NCI-H69 (cell line): ENCODE measurements at places on chromosomes 6 and 20.

- DNase-seq, result no peak
Observed at GRCh38 chr6:122953766-122954165, 42.3 kb upstream of the CLVS2 start.

GRCh38 chr6:89430201-89430962, 2.6 kb upstream of the ANKRD6 start:
- DNase-seq, result peak; percentile 96

GRCh38 chr20:3998998-3999397, 16.4 kb downstream of the RNF24 start:
- DNase-seq, result no peak

DNA sequence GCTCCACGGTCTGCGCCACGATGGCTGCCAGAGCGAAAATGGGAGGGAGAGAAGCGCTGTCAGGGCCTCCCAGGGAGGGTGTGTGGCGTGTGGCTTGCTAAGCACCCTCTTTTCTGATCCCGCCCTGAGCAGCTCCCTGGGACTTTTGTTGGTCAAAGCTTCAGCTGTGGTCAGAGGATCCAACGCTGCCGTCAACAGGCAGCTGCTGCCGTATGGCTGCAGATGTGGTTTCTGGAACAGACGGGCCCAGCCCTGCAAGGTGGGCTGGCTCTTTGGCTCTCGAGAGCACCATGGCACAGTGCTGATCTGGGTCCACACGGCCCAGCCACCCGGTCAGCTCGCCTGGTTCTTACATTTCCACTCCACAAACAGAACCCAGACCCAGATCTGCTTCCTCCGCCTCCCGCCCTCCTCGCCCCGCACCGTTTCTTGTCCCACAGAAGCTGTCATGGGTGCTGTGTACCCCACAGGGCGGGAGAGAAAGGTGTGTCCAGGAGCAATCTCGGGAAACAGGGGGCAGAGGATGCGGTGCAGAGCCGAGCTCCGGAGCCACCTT, 86.0 kb upstream of the BHLHE23 start:
- DNase-seq, result no peak

GRCh38 chr20:48897305-48898010, 24.1 kb upstream of the ARFGEF2 start:
- peak; percentile 71 for DNase-seq

DNA sequence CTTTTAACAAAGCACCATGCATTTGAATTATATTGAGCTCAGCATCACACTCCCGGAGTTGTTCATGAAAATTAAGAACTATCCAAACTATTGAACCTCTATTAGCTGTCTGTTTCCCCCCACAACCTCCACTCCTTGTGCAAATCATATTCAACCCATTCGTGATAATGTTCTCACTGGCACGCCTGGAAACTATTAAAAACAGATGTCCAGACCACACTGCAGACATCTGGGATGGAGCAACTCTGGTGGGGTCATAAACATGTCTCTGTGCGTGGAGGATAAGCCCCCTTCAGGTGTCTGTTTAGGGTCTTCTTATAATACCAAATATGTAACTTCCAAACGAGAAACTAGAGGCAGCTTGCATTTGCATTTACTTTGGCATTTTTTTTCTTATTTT, 193.7 kb downstream of the TFAP2A start:
- DNase-seq, result no peak

GRCh38 chr6:111940801-111941200, 67.5 kb upstream of the FYN start:
- DNase-seq, result no peak

- no peak for DNase-seq
Observed at GRCh38 chr20:43899274-43900120, 15.2 kb upstream of the TOX2 start.

GRCh38 chr6:7515363-7515762, 26.1 kb upstream of the DSP start:
- DNase-seq, result no peak

- no peak for DNase-seq
Observed at GRCh38 chr6:163708466-163708865, 293.9 kb downstream of the QKI start.

- no peak for DNase-seq
Observed at GRCh38 chr6:129489215-129489765, 220.7 kb downstream of the ARHGAP18 start.

DNA sequence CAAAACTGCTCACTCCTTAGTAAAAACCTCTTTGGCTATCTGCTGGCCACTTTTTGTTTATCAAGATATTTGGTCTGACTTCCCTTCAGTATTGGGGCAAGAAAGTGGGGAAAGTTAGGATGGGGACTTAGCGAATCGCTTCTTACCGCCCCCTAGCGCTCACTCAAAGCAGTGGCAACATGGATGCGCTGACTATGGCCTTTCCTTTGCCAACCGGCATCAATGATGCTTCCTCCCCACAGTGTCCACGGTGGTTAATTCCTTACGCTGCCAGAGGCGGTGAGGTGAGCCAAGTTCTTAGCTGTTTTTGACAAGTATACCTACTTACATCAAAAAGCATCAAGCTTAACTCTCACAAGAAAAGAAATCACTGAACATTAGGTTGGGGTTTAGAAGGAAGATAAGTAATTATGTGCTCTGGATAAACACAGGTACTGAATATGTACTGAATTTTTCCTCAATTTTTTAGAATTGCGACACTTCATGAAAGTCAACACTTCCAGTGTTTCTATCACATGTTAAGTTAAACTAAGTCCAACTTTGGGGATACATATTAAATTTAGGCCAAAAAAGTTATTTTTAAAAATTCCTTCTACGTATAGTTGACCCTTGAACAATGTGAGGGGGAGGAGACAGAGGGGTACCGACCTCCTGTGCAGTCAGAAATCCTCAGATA, 86.7 kb downstream of the GMDS start:
- peak; percentile 60 for DNase-seq

- no peak for DNase-seq
Observed at GRCh38 chr6:152155792-152156191, 348.3 kb downstream of the ESR1 start.

DNA sequence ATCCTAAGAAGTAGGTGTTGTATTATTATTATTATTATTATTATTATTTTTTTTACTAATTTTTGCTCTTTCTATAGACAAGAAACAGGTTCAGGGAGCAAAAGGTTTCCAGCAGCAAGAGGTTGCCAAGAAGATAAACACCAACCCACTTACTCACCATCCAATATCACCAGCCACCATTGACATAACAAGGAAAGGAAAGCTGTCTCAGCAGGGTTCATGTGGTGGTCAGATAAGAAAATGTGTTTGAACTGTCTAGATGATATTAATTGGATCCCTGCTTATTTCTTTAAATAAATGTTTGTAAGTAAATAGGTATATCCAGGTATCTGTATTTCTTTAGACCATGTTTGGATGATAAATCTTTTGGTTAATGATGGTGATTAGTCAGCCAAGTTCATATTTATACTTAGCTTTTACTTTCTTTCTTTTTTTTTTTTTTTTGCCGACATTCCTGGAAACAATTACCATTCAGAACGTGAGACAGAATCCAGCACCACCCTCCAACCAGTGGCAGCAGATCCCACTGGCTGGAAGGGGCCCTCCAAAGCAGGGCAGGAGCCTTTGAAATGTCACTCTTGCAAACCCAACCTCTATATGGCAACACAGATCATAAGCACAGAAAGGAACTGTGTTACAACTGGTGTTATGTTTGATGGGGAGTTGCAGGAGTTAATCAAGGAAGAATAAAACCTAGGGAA, 139.2 kb upstream of the ECI2 start:
- no peak for DNase-seq

- DNase-seq, result no peak
Observed at GRCh38 chr6:37980222-37980595, 160.7 kb downstream of the ZFAND3 start.

- peak; percentile 31 for DNase-seq
Observed at GRCh38 chr6:63975699-63976098, 340.1 kb downstream of the PHF3 start.

GRCh38 chr6:166902211-166902755, 54.1 kb downstream of the RNASET2 start:
- DNase-seq, result no peak

DNA sequence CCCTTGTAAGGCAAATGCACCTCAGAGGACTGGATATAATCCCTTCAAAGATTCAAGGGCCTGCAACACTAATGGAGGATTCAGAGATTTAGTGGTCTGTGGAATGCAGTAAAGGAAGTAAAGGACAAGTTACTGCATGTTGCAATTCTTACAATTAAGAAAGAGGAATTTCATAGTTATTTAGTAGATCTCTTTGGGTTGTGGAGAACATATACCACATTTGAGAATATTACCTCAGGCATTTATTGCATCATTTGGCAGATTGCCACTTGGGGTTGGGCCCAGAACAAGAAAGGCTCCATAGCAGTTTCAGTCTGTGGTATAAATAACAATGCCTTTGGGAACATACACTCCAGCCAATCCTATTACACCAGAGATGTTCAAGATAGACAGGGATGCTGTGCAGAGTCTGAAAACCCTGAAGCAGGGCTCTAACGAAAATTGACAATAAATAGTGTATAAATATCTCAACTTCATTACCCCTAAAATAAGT, 20.9 kb upstream of the EPM2A start:
- DNase-seq, result peak; percentile 67

DNA sequence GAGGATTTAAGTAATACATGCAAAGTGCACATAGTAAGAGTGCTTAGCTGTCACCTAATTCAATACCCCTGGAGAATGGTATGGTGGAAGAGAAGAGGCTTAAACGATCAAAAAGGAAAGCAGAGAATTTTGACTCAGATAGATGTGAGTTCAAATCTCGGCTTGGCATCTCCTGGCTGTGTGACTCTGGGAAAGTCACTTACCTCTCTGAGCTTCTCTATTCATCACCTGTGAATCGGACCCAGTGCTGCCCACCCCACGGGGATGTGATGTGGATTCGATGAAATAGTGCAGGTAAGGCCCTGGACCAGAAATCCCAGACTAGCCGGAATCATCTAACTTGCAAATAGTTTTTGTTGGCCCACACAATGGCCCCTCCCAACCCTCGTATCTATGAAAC, 1.8 kb upstream of the B4GALT5 start:
- DNase-seq, result no peak

- peak; percentile 30 for DNase-seq
Observed at GRCh38 chr20:3312940-3313682, 74.1 kb upstream of the SLC4A11 start.

GRCh38 chr6:154071711-154072110, 32.7 kb downstream of the OPRM1 start:
- no peak for DNase-seq

DNA sequence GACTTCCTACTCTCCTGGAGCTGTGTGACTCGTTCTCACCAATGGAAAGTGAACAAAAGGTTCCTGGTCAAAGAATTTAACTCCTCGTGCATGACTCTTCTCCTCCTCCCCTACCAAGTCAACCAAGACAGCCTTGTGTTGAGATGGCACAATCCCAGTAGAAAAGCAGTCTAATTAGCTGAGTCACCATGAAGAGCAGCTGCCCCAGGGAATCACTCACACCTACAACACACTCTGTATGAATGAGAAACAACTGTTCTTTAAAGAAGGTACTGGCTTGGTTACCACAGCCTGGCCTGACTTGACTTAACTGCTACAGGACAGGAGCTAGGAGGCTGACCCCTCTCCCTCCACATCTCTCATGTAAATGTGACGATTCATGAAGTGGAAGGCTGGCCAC, 2.9 kb upstream of the HLA-DOB start:
- DNase-seq, result no peak

DNA sequence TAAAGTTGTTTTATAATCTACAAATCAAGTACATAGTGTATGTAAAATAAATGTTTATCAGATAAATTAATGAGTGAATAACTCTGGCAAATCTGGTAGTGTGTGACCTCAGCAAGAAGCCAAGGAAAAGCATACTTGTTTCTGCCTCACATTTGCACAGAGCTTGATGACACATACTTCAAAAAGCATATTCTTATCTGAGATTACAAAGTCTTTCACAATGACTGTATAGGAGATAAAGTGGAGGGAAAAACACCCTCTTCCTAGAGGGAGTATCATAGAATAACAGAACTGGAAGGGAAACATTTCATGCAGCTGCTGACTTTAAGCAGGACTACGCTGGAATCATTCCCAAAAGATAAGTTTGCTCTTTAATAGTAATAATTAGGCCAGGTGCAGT, 28.1 kb upstream of the AKAP7 start:
- no peak for DNase-seq

DNA sequence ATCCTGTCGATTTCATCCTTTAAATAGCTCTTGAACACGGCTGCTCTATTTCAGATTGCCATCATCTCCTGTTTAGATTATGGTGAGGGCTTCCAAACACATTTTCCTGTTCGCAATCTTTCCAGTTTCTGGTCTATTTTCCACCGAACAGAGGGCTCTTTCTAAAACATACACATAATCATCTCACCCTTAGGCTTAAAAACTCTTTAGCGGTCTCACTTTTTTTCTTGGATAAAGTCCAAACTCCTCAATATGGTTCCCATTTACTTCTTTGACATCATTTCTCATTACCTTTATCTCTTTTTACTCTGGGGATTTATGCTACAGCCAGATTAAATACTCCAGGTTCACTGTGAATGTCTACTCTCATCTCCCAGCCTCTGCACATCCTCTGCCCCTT, 103.4 kb upstream of the STMND1 start:
- no peak for DNase-seq

- DNase-seq, result peak; percentile 17
Observed at GRCh38 chr6:44542401-44543116, 155.1 kb downstream of the CDC5L start.

DNA sequence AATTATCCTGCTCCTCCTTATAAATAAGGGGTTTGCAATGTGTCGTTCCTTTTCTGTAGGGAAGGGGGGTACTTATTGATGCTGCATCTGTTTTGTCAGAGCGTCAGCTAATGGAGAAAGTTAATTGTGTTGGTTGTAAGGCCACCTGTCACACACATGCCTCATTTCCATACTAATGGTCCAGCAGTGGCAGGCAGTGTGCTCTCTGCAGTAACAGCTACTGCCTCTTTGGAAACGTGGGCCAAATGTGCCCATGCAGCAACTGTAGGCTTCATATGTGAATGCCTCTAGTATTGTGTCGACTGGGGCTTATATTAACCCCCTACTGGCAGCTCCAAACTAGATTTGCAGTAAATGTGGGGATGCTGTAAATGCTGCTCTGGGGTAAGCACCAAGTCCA, 56.3 kb upstream of the OLIG3 start:
- DNase-seq, result peak; percentile 99

DNA sequence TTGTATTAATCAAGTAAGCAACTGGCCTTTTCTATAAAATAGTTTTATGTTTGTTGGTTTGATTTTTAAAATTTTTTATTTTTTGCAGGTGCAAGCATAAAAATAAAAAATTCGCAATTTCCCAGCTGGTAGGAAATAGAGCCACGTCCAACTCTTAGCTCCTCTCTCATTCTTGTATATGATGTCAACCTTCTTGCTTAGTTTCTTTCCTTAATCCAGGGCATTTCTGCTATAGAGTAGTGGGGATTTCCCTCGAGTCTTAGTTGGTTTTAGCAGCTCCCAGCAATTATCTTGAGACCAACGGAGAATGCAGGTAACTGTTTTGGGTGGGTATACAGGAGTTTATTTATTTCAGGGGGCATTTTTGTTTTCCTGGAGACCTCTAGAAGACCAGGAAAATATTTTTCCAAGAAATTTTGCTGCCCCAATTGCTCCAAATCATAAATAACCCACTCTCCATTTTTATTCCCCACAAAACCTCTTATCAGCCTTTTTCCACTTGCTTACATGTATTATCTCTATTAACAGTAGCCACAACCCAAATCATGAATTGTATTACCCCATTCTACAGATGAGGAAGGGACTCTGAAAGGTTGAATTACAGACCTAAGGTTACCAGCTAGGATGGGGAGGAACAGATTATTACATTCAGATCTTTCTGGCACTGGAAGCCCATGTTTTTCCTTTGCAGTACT, 18.4 kb downstream of the PHACTR2 start:
- DNase-seq, result no peak
